Chondrocyte (in vitro differentiated cells): ENCODE measurements at places on chromosomes 12 and 14.

DNA sequence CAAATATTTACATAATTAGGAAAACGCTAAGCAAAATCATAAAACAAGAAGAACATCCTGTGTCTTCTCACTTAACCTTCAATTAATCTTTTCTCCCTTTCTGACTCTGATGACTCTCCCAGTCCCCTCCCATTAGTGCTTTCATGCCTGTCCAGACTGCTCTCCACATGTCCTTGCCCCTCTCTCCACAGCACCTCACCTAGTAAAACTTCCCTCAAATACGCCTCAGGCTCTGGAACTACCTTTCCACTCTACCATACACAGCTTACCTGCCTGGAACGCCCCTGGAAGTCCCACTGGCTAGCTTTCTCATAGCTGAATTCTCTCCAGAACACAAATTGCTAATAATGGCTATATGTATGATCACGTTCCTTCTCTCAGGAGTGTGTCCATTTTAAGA lies 44.7 kb downstream of the SLC5A8 start:
- no peak for DNase-seq

GRCh38 chr14:47949006-47949405 lies 273.6 kb upstream of the MDGA2 start:
- DNase-seq, result no peak

- DNase-seq, result no peak
These were observed 141.5 kb upstream of the RFLNA start for GRCh38 chr12:124153392-124153791.

DNA sequence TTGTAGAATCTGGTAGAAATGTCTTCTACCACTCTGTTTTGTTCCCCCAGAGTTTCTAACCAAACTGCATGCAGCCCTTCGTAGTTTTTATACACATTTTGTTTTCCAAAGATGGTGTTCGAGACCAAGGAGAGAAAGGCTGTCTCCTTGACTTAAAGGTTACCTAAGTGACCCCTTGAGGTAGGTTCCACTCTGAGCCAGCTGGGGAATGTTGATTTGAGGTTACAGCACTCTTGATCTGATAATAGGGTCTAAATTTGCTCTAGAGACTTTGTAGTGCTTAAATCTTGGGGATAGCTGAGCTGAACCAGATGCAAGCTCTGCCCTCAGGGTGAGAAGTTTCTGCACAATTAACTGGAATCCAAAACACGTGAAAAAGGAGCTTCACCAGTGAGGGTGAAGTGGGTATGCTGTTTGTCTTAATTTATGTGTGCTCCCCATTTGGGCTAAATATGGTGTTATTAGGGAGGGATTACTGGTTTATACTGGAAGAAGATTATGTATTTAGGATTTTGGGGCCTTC lies 3.1 kb downstream of the TMBIM6 start:
- DNase-seq, result no peak

GRCh38 chr12:96719660-96720362 lies 187.2 kb upstream of the NEDD1 start:
- no peak for DNase-seq

DNA sequence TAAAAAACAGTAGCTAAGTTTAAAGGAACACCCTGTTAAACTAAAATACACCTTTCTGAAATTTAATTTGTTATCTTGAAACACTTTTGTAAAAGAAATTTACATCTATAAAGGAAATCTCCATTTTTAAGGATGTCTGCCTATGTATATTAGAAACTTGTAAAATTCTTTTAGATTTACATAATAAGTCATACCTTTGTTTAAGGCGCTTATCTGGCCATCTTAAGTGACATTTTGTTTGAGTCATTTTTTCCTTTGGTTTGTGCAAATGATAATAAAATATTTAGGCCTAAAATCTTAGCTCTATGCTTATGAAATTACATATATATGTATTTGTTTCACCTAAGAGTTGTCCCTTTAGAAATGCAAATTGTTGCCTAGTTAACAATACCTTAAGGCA lies 1193.4 kb downstream of the FSCB start:
- DNase-seq, result no peak

GRCh38 chr12:109709401-109709991 lies 4.1 kb upstream of the FAM222A start:
- no peak for DNase-seq

GRCh38 chr12:77042833-77043232 lies 22.5 kb downstream of the E2F7 start:
- DNase-seq, result no peak

- DNase-seq, result peak; percentile 75
These were observed 195.4 kb upstream of the C14orf180 start for GRCh38 chr14:104383996-104384775.
